ENCODE measurements at places on chromosomes 4 and X. TPM values are rescaled to one million over a fixed set of nuclear protein-coding genes. Genes with fewer than 3 reads are reported as not detected.

The SHROOM3 gene
- 45.1 TPM for total RNA-seq

The ANAPC4 gene
- 24.9 TPM for total RNA-seq

The BLOC1S4 gene
- total RNA-seq, result 21.4 TPM

The MAGEA8 gene
- not detected for total RNA-seq

The H2BW2 gene
- not detected for total RNA-seq

The POU3F4 gene
- 0.55 TPM for total RNA-seq

The PDE6B gene
- total RNA-seq, result 19.7 TPM

The PALLD gene
- 77.4 TPM for total RNA-seq

All from kidney epithelial cell (primary cell).